ENCODE measurements at places on chromosomes 6 and 20.

- no peak for DNase-seq
These were observed 420.6 kb downstream of the COL12A1 start for GRCh38 chr6:74785236-74785635.

DNA sequence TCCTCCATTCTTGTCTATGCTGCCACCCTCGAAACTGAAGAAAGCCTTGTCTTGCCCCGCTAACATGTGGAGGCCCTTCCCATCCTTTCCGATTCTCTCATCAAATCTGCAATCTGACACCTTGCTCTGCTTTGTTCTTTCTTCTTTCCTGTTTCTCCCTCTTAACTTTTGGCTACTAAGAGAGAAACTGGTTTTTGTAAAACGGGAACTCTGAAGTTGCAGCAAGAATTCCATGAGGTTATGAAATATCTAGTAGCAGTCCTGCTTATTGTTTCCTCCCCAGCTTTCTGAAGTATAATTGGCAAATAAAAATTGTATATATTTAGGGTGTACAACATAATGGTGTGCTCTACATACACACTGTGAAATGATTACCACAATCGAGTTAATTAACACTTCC lies 80.2 kb downstream of the MAP7 start:
- DNase-seq = no peak

GRCh38 chr20:63176034-63176426 lies 39.9 kb downstream of the YTHDF1 start:
- no peak for DNase-seq

DNA sequence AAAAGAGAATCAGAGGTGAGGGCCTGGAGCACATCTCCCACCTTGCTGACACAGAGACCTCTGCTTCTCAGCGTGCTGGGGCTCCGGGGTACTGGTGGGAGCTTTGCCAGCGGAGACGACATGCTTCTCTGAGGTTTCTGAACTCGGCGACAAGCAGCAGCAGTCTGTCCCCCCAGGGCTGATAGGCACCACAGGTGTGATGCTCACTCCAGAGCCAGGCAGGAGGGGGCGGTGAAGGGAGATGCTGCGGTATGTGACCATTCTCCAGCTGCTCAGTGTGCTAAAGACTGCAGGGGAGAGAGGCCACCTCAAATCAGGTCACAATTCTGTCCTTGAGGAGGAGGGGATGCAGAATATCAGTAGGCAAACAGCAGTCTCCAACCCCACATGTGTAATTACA lies 219.9 kb downstream of the ALDH8A1 start:
- DNase-seq = no peak

- DNase-seq = no peak
These were observed 33.2 kb upstream of the PCMTD2 start for GRCh38 chr20:64222291-64222735.

DNA sequence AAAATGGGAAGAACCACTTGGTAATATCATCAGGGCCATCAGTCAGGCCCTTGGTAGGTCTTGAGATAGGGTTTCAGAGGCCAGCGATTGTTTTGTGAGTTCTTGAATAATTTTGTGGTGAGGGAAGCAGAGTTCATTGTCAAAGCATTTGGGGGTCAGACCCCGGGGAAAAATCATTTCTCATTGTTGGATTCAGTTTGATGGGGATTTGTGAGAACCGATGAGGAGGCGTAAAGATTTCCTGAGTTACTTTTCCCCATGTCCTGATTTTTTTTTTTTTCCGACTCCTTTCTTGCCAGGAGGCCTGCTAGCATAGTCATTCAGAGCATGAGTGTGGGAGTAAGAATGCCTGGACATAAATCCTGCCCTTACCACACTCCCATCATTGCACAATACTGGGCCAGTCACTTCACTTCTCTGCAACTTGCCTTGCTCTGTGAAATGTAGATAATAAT lies 60.3 kb downstream of the TSHZ2 start:
- no peak for DNase-seq

- DNase-seq = no peak
These were observed 53.4 kb downstream of the SLC24A3 start for GRCh38 chr20:19265646-19266374.

DNA sequence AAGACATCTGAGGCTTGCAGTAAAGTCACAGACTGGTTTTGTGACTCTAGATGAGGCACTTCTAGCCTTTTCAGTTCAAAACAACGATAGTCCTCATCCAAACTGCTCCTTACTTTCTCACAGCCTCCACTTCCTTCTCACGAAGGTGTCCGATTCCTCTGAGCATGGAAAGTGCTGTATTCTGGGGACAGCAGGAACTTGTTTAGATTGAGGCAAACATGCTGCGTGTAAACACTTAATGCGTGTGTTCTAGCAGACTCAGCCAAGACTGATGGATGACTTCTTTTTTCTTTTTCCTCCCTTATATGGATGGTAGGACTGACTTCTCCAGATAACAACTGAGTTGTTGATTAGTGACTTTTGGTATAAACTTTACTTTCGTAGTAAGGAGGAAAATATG lies 80.2 kb upstream of the PRDM1 start:
- no peak for DNase-seq

GRCh38 chr20:36573798-36574365 lies 485 bp downstream of the TGIF2 start:
- DNase-seq = no peak

GRCh38 chr20:38585404-38586180 lies 4.6 kb downstream of the ADIG start:
- no peak for DNase-seq

DNA sequence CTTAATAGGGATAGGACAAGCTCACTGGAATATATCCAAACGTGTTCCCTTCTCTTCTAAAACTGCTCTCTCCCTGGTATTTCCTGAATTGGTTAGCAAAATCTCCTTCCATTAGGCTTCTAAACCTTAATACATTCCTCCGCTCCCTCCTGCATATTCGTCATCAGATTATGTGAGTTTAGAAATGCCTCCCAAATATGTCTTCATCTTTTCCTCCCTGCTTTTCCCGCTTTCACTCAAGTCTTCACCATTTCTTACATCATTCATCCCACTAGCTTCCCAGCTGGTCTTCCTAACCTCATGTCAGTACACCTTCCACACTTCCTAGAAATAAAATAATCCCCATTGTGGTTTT lies 26.9 kb downstream of the SLC22A16 start:
- DNase-seq = no peak

- peak; percentile 19 for DNase-seq
These were observed 308.5 kb downstream of the BMP7 start for GRCh38 chr20:56957737-56958553.

DNA sequence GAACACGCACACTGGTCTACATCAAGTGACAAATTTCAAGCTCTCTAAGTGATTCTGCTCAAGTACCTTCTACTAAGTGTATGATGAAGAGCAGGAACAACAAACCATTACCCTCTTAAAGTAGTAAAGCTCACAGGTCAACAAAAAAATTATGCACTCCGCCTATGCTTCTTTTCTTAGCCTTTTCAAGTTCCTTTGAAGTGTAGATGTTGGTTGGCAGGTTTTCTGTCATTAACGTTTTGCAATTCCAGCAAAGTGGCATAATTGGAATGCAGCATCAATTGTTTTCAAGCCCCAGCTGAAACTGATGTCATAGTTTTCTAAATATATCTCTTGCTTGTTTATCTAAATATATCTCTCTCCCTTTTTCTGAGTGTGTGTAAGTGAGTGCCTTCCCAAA lies 396.9 kb upstream of the EYS start:
- DNase-seq = no peak
